ENCODE measurements at places on chromosomes 3 and 15.

GRCh38 chr15:77510066-77511057 lies 89.7 kb downstream of the HMG20A start:
- no peak for DNase-seq

- no peak for DNase-seq
These were observed 46.7 kb downstream of the SV2B start for GRCh38 chr15:91146728-91147127.

DNA sequence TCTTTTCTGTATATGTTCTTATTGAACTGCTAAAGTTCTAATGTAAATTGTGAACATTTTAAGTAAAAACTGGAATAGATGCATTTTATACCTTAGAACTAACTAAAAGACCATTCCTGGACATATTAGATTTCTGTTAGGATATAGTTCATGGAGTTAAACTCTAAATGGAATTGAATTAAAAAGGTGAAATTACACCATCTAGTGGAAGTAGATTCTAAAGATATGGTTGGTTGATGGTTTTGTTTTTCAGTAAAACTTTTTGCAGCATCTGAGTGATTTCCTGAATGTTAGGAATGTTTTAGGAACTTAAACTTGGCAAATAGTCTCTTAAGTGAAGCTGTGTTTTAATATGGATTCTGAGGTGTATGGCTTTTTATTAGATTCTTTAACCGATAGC lies 96.8 kb downstream of the SLMAP start:
- DNase-seq = no peak

GRCh38 chr3:151383956-151384355 lies 597 bp downstream of the P2RY12 start:
- DNase-seq = no peak

- no peak for DNase-seq
These were observed 353.2 kb upstream of the ATP11B start for GRCh38 chr3:182440101-182440500.

DNA sequence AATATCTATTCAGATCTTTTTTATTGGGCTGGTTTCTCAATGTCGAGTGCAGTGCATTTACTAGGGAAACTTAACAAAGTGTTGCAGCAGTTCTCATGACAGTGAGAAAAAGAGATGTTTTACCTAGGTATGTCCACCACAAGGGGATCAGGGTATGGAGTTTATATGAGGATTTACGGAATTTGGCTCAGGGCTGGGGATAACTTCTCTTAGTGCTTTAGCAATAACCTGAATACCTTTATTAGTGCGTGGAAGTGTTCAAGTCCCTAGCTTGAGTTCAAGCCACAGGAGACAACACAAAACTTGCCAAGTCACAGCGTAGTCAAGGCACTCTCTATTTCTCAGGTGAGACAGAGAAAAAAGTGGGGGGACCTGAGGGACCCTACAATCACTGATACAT lies 3.9 kb upstream of the CCR3 start:
- DNase-seq = no peak

GRCh38 chr3:154625756-154626155 lies 195.8 kb upstream of the GPR149 start:
- no peak for DNase-seq

GRCh38 chr3:113783463-113783862 lies 36.6 kb downstream of the ATP6V1A start:
- DNase-seq = no peak

GRCh38 chr3:124229420-124229819 lies 237.5 kb upstream of the ROPN1 start:
- DNase-seq = no peak

DNA sequence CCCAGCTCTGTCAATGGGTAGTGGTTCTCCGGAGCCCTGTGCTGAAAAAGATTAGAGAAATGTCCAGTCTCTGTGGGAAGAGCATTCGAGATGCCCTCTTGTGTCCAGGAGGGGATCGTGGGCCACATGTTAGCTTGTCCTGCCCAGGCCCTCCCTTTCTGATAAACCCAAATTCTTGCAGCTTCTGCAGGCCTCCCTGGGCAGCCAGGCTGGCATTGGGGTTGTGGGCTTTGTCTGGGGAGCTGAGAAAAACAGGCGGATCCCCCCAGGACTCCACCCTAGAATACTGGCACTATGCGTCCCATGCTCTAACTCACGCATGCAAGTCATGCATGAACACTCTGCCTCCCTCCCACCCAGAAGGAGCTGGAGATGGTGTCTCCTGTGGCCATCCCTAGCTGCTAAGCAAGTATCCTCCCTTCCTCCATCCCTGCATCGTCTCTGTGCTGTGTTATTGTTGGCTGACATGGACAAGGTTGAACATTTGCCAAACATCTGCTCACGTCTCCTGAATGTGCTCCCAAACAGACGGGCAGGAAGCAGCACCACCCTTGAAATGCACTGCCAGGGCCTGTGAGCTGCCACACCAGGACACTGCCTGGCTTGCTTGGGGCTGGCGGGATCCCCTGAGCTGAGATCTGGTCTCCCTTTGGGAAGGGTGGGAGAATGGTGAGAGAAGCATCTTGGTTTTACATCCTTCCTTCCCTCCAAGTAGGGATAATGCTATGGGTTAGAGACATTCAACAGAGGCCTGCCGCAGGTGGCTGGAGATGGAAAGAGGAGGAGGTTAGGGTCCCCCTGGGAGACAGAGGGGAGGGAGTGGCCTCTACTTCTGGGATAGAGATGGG lies 26.5 kb downstream of the CFAP161 start:
- no peak for DNase-seq

GRCh38 chr3:124883766-124884473 lies 3.2 kb downstream of the ITGB5 start:
- no peak for DNase-seq

- no peak for DNase-seq
These were observed 84.0 kb upstream of the PRR20G start for GRCh38 chr3:127371846-127372245.

GRCh38 chr3:132332508-132332907 lies 15.3 kb downstream of the ACP3 start:
- no peak for DNase-seq

DNA sequence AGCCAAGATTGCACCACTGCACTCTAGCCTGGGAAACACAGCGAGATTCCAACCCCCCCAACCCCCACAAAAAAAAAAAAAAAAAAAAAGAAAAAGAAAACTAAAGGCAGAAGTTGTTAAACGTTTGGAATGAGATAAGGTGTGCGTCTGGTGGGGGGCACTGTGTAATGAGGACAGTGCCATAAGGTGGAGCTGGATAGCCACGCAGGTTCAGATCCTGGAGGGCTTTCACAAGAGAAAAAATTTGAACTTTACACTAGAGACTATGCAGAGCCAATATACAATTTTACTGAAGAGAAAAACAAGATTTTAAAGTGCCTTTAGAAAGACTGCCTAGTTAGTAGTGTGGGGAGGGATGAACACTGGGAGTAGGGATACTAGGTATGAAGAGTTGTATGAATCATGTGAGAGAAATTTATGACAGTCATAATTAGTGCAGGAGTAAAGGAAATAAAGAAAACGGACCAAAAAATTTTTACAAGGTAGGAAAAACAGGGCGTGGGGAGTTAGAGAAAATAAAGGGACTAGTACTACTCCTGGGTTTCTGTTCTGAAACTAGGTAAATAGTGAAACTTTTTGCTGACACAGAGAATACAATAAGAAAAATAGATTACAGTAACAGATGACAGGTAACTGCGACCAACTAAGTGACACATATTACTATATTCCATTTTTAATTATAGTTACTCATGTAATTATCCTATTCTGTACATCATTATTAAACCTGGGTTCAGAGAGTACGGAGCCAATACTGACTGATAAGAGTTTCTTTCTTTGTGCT lies 108.1 kb downstream of the PEAK1 start:
- DNase-seq = no peak

- peak; percentile 18 for DNase-seq
These were observed 213.6 kb downstream of the GAP43 start for GRCh38 chr3:115836944-115837343.

Measured in NCI-H1436 (cell line).